ENCODE measurements at places on chromosomes 11 and 22.

GRCh38 chr11:44531636-44532035 lies 33.8 kb upstream of the CD82 start:
- no peak for DNase-seq

DNA sequence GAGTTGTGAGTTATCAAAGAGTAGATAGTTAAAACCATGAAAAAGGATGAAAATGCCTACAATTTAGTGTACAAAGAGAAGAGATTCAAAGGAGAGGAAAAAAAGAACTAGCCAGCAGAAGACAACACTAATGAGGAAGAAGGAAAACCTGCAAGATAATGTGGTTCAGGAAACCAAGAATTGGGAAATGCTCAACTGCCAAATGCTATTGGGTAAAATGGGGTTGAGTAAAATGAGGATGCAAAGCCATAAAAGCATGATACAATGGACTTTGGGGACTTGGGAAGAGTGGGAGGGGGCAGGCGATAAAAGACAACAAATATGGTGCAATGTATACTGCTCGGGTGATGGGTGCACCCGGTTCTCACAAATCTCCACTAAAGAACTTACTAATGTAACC lies 7.6 kb upstream of the OR52K2 start:
- DNase-seq = no peak

GRCh38 chr11:42870480-42870879 lies 441.3 kb upstream of the API5 start:
- no peak for DNase-seq

- DNase-seq = no peak
Observed at GRCh38 chr11:26946257-26946716, 47.6 kb upstream of the FIBIN start.

DNA sequence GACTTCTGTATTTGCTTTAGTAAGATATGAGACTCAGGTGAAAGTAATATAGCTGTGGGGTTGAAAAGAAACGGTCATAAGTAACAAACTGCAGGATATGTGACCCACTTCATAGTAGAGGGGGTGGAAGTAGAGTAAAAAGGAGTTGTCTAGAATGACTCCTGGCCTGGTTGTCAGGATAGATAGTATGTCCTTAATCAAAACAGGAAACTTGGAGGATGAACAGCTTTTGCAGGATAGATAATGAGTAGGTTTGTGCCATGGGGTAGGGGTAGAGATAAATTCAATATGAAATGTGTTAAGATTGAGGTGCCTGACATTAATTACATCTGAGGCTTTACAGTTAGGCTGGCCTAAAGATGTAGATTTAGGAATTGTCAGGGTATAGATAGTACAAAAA lies 47.0 kb upstream of the B3GNT6 start:
- no peak for DNase-seq

- no peak for DNase-seq
Observed at GRCh38 chr11:33642461-33643166, 58.0 kb downstream of the C11orf91 start.

DNA sequence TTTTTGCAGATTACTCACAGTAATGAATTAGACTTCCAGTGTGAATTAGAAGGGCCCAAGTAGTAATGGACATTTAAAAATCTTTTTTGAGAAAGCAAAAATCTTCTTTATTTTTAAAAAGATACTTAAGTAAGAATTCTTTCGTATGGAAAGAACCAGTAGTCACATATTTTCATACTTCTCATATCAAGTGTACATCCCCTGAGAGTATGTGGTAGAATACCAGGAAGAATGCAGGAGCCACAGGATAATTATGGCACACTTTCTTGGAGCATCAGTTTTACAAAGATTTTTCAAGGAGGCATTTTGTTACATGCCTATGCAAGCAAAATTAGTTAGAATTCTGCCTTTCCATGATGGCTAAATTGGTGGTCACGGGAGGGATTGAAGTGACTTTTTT lies 28.1 kb downstream of the POLD3 start:
- DNase-seq = no peak

GRCh38 chr11:119531056-119531455 lies 108.1 kb upstream of the THY1 start:
- no peak for DNase-seq

GRCh38 chr11:116702772-116703385 lies 69.9 kb downstream of the BUD13 start:
- no peak for DNase-seq

GRCh38 chr11:63547061-63547460 lies 10.5 kb downstream of the PLAAT4 start:
- DNase-seq = no peak

DNA sequence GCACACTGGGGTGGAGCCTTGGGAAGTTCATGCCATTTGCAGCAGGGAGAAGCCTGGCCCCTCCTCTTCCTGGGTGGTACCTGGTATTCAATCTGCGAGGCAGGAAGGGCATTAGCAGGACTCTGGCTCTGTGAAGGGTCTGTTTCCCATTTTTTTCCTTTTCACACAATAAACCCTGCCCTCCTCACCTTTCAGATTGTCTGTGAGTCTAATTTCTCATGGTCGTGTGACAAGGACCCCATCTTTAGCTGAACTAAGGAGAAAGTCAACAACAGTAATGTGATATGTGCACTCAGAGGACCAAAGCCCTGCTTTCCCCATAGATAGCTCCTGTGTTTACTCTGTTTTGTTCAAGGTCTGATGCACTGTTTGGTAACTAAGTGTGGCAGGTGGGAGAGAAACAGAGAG lies 26.6 kb upstream of the CASP4 start:
- no peak for DNase-seq

GRCh38 chr11:84383576-84383975 lies 1097.4 kb upstream of the CCDC90B start:
- DNase-seq = peak; percentile 8

- peak; percentile 40 for DNase-seq
Observed at GRCh38 chr11:34855021-34855753, 61.0 kb downstream of the APIP start.

DNA sequence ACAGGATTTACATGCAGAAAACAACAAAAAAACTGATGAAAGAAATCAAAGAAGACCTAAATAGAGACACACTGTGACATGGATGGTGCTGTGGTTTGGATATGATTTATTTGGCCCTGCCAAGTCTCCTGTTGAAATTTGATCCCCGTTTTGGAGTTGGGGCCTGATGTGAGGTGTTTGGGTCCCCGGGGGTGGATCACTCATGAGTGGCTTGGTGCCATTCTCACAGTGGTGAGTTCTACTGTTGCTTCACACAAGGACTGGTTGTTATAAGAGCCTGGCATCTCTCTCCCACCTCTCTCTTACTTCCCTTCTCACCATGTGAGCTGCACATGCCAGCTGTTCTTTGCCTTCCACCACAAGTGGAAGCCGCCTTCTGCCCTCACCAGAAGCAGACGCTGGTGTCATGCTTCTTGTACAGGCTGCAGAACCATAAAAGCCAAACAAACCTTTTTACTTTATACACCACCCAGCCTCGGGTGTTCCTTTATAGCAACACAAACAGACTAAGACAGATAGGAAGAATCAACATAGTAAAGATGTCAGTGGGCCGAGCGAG lies 7.8 kb upstream of the RTL6 start:
- DNase-seq = no peak

DNA sequence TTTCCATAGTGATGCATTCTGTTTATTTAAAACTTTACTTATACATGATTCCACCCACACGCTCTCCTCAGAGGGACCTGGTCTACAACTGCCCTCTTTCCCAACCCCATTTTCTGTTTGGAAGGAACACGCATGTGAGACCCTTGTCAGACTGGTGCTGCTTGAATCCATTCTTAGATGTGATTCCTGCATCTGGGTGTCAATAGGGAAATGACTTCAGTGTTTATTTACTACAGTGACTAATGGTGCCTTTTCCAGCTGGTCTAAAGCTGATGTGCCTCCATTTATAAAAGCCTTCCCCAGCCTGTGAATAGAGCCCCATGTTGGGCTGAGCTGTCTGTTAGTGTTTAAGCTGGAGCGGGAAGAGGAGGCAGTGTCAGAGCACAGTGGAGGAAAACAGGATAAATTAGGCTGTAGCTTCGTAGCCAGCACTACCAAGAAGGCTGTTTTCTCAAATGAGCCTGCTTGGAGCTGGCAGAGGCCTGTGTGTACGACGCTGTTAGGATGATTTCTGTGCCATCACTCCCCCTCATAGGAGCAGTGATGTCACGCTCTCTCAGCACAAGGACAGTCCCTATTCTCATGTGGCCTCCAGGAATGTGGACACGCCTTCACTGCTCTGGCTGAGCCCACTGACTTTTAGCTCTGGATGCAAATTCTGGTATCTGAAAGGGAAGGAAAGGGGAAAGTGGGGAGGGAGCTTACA lies 18.9 kb upstream of the C11orf96 start:
- DNase-seq = peak; percentile 62

DNA sequence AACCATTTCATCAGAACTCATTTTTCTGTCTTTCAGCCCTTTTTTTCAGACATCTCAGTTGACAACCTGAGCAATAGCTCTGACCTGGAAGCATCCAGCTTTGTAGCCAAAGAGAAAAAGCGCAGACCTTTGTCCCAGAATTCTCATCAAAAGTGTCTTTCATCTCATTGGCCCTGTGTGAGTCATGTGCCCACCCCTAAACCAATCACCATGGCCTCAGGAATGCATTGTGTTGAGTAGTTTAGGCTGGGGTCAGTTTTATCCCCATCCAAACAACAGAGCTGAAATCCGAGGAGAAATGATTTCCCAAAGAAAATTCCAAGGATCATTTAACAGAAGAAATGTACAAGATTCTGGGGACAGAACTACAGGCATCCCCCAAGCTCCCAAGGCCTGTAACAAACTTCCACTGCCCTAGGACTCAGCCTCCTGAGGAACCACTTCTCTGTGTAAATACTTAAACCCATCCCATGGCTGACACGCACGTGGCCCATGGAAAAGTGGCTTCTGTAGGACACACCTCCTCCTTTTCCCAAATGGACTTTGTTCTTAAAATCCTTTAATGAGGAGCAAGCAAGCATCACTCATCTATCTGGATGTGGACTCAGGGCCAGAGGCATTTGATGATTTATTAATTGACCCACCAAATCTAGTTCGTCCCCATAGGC lies 429.0 kb downstream of the SOX6 start:
- DNase-seq = peak; percentile 55

- no peak for DNase-seq
Observed at GRCh38 chr11:111260811-111261210, 15.3 kb downstream of the POU2AF2 start.

Measured in large intestine (tissue), 12 donors.